ENCODE measurements at places on chromosomes 4 and X.

GRCh38 chr4:150061086-150061776, 17.0 kb upstream of the DCLK2 start:
- no peak for DNase-seq

GRCh38 chr4:52329894-52330293, 278.8 kb downstream of the SPATA18 start:
- no peak for DNase-seq

- no peak for DNase-seq
Measured at GRCh38 chrX:24377911-24378468, 17.6 kb downstream of the SUPT20HL1 start.

- DNase-seq, result peak; percentile 63
Measured at GRCh38 chr4:138242076-138242833, at the start of gene SLC7A11. Gene SLC7A11, minus strand, starts transcription at chr4:138242349. Its CDS starts 280 bp downstream, at chr4:138242069.

GRCh38 chrX:99117011-99117410, 1293.1 kb downstream of the PCDH19 start:
- DNase-seq, result no peak

All from CD4-positive, alpha-beta T cell treated with Interleukin-17A for 1 hour (primary cell).